ENCODE measurements at places on chromosomes 1 and 21.
A peak's percentile ranks its signal among the peaks of the same experiment; 100 is the strongest.

GRCh38 chr1:152111515-152111968 lies 3.7 kb downstream of the TCHH start:
- no peak for DNase-seq

DNA sequence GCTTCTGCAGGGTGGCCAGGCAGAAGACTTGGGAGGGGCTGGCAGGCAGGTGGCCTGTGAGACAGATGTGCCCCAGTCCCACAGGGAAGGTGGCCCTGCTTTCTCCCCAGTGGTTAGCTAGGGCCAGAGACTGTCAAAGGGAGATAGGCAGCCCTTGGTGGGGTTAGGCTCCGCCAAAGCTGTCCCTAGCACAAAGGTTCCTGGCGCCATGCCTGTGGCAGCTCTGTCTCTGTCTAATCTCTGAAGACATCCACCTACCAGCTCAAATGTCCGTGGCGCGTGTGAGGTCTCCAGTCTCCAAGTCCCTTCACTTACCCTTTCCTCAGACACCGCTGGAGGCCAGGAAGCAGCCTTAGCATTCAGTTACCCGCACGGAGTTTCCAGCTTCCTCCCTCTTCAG lies 17.7 kb downstream of the TCP10L start:
- DNase-seq, result no peak

- DNase-seq, result peak; percentile 37
Measured at GRCh38 chr1:220483700-220484099, 44.2 kb upstream of the MARK1 start.

GRCh38 chr21:26148071-26148839 lies 22.3 kb downstream of the APP start:
- peak; percentile 41 for DNase-seq

GRCh38 chr1:228984107-228984506 lies 248.8 kb downstream of the RHOU start:
- DNase-seq, result no peak

GRCh38 chr1:51320967-51321923 lies 9.1 kb downstream of the TTC39A start:
- no peak for DNase-seq

- DNase-seq, result no peak
Measured at GRCh38 chr1:38600905-38601304, 258.7 kb downstream of the RRAGC start.

DNA sequence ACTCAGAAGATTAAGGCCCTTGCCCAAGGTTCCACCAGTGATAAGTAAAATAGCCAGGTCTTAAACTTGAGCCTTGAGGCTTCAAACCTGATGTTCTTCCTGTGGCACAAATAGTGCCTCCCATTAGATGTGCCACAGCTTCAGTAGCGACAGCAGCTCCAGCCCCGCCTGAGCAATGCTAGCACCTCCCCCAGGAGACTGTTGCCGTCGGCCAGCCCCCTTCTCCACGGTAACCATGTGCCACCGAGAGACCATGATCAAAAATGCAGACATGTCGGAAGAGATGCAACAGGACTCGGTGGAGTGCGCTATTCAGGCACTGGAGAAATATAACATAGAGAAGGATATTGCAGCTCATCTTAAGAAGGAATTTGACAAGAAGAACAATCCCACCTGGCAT lies 32.2 kb downstream of the KLHDC7A start:
- DNase-seq, result no peak

DNA sequence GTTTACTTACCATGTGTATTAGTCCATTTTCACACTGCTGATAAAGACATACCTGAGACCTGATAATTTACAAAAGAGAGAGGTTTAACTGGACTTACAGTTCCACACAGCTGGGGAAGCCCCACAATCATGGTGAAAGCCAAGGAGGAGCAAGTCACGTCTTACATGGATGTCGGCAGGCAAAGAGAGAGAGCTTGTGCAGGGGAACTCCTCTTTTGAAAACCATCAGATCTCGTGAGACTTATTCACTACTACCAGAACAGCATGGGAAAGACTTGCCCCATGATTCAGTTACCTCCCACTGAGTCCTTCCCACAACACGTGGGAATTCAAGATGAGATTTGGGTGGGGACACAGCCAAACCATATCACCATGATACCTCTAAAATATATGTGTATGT lies 39.3 kb upstream of the ERRFI1 start:
- DNase-seq, result no peak

DNA sequence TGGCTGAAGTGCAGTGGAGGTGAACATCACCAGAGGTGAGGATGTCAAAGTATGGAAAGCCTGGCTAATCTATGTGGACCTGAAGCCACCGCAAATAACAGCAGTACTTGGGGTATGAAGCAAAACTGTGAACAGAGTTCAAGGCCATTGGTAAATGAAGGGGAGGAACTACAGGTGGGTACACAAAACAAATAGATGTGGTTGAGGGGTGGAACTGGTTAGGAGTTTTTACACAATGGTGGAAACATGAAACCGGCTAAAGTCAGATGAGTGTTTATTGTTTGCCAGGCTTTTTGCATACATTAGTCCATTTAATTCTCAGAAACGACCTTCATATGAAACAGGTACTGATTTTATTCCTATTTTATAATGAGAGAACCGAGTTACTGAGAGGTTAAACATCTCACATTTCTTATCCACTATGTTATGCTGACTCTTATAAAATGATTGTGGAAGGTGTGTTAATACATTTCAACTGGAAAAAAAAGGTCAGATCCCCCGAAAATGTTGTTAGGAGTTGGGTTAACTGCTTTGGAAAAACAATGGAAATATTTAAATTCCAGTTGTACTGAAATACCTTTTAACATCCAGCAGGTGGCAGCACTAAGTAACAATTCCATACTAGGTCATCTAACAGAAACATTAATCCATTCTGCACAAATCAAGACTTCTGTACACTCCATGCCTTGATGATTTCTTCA lies 44.3 kb upstream of the GTF2B start:
- DNase-seq, result no peak

GRCh38 chr21:34728479-34728878 lies 59.7 kb downstream of the CLIC6 start:
- DNase-seq, result no peak

DNA sequence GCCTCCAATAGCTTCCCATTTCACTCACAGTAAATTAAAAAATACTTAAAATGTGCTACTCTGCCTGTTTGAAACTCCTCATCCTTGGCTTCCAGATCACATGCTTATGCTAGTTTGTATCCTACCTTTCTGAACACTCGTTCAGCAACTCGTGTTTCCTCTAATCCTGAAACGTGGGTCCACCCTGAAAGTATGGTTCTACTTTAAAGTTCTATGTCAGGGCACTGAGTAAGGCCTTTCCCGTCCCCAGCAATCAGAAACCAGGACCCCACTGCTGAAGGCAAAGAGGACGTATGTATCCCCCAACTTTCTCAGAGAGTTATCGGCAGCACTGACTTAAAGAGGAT lies 419 bp upstream of the TSEN15 start:
- no peak for DNase-seq

- no peak for DNase-seq
Measured at GRCh38 chr1:67897270-67897949, 64.1 kb upstream of the GNG12 start.

DNA sequence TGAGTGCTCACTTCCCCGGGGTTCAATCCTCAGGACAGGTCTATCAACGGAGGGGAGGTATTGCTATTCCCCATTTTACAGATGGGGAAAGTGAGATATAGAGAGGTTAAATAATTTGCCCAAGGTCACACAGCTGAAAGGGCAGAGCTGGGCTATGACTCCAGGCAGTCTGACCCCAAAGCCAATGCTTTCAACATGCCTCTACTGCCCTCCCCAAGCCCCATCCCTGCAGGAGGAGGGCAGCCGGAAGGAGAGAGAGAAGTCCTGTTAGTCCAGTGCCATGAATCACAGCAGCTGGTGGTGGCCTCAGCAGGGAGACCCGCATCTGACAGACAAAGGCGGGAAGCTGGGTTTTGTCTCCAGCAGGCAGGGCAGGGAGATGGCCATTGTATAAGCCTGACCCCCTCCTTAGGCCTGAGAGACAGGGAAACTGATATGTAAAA lies 20.0 kb upstream of the CLIC4 start:
- peak; percentile 64 for DNase-seq

DNA sequence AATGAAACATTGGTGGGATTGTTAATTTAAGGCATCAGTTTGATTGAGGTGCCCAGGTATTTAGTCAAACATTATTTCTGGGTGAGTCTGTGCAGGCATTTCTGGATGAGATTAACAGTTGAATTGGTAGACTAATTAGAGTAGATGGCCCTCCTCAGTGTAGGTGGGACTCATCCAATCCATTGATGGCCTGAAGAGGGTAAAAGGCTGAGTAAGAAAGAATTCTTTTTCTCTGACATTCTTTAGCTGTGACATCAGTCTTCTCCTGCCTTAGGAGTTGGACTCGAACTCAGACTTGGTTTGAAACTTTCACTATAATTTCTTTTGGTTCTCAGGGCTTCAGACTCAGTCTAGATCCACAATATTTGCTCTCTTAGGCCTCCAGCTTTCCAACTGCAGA lies 59.6 kb upstream of the ADAMTS5 start:
- DNase-seq, result no peak

GRCh38 chr1:203296460-203297073 lies 8.8 kb upstream of the BTG2 start:
- no peak for DNase-seq

DNA sequence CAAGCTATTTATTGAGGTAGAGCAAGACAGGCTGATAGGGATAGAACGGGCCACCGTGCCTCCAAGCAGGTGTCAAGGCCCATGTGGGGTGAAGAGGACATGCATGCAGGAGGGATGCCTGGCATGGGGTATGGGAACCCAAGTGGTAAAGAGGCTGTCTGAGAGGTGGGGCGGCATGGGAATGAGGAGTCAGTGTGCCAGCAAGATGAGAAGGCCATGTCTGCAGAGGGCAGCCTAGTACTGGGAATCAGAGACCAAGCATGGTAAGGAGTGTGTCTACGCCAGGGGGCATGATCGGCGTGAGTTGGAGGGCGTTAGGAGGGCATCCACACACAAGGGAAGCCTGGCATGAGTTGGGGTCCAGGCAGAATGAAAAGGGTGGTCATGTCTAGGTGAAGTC lies 303.7 kb upstream of the PLD5 start:
- no peak for DNase-seq

- peak; percentile 50 for DNase-seq
Measured at GRCh38 chr1:234608911-234609690, 877 bp downstream of the IRF2BP2 start.

GRCh38 chr21:41927727-41928409 lies 25.9 kb downstream of the C2CD2 start:
- no peak for DNase-seq

DNA sequence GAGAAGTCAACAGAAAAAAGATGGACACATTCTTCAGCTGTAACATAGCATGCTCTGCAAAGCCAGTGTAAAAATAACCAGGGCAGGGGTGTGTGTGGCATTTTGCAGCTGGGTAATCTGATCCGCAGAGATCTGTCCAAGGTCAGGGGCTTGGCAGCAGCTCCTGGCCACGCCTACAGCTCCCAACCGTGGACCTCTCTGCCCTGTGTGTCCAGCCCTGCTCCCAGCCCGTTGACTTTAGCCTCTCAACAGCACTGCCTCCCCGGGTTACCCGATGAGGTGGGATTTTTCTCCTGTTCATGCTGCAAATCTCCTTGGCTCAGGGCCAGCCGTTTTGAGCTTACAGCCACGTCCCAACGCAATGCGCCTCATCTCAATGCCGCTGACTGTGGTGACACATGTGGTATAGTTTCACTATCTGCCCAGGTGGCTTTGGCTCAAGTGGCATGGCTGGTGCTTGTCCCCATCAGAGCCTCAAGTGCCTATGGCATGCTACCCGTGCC lies 68.1 kb downstream of the VWA5B1 start:
- DNase-seq, result peak; percentile 83

- DNase-seq, result no peak
Measured at GRCh38 chr1:147218606-147219005, 6.5 kb downstream of the FMO5 start.

GRCh38 chr21:33640697-33641351 lies 717 bp downstream of the CRYZL1 start:
- no peak for DNase-seq

DNA sequence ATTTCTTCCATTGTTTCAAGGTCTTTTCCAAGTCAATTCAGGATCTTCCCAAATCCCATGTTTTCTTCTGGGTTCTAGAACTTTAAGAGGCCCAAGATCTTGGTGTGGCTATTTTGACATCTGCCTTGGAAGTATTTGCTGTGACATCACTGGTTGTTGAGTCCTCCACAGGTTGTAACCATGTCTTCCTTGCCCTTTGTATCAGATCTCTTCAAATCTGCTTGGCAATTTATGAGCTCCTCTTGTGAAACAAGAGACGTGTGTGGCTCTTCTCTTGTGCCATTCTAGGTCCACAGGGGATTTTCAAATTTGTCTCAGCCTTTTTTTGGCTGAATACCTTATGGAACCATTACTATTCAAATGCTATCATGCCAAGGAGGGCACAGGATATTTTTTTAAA lies 60.3 kb upstream of the KCNK2 start:
- no peak for DNase-seq

DNA sequence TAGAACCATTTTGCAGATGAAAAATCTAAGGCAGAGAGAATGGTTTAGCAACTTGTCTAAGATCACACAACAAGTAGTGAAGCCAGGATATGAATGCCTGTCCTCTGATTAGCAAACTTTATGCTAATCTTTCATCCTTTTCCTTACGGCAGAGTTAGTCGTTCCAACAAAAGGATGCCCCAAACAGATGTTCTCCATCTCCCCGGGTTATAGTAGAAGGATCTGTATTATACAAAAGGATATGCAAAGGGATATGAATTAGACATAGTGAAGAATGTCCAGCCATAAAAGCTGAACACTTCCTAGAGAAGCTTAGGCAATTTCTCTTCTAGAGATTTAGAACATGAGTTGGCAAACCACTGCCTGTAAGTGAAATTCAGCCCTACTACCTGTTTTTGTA lies 291.6 kb upstream of the DUSP10 start:
- DNase-seq, result no peak

GRCh38 chr1:154808261-154808908 lies 61.7 kb downstream of the KCNN3 start:
- DNase-seq, result peak; percentile 40

- no peak for DNase-seq
Measured at GRCh38 chr1:167251472-167251871, 30.8 kb downstream of the POU2F1 start.

DNA sequence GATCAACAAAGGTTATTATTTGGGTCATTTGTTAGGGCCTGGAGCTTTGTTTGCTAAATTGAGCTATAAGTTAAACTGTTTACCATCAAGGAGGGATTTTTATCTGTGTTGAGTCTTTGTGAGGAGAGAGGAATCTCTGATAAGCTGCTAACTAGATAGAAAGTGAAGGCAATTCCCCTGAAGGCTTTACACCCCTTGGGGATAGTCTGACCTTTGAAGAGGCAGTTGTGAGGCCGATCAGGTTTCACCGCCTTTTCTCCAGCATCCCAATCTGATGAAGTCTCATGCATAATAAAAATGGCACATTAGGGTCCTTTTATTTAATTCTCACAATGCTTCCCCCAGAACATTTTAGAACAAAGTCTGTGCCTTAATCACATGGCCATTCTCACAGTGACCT lies 21.8 kb downstream of the C1orf21 start:
- DNase-seq, result no peak

- no peak for DNase-seq
Measured at GRCh38 chr1:245054105-245054504, 100.7 kb upstream of the KIF26B start.

DNA sequence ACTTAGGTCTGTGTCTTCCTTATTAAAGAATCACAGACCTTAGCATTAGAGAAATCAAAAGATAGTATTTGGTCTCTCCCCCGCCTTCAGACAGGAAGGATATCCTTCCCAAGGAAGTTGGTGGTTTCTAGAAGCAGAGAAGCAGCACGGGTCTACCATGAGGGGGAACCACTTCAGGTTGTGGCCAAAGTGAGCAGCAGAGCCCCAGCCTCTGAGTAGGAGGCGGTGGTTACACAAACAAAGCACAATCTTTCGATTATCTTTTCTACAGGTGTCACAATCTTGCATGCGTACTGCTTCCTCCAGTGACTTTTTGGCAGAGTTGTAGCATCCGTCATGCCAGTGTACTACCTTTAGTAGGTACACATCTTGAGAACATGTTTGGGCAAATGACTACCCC lies 8.8 kb downstream of the PGLYRP4 start:
- DNase-seq, result no peak

Data from heart left ventricle (tissue), 16 donors.